ENCODE measurements at places on chromosomes 3 and 15.

DNA sequence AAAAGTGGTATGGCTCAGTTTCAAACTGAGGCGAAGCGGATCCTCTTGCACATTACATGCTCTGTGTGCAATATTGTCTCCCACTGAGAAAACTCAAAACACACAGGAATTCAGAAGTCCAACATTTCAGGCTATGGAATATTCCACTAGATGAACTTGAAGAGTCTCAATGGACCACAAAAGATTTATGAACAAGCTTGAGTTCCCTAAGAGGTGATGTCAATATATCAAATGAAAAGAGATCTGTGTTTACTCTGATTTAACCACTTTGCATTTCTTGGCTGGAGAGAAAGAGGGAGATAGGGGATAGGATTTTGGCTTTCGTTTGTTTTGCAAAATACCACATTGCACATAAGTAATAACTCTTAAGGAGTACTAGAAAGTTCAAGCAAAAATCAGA, 20.3 kb downstream of the PDZRN3 start:
- no peak for DNase-seq

DNA sequence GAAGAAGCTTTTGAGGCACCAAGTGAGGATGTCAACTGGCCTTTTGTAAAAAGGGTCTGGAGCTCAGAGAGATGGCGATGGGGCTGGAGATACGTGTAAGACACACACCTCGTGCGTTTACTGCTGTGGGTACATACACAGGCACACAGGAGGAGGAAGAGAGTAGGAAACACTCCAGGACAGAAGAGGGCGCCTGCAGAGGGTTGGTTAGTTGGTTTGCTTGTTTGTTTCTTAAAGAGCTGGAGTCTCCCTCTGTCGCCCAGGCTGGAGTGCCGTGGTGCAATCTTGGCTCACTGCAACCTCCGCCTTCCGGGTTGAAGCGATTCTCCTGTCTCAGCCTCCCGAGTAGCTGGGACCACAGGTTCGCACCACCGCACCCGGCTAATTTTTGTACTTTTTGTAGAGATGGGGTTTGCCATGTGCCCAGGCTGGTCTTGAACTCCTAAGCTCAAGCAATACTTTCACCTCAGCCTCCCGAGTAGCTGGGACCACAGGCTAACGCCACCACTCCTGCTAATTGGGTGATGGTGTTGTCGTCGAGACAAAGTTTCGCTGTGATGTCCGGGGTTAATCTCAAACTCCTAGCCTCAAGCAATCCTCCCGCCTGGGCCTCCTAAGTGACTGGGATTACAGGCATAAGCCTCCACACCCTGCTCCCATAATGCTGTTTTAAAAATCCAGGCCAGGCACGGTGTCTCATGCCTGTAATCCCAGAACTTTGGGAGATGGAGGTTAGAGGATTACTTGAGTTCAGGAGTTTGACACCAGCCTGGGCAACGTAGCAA, 1.3 kb upstream of the PRR20G start:
- no peak for DNase-seq

DNA sequence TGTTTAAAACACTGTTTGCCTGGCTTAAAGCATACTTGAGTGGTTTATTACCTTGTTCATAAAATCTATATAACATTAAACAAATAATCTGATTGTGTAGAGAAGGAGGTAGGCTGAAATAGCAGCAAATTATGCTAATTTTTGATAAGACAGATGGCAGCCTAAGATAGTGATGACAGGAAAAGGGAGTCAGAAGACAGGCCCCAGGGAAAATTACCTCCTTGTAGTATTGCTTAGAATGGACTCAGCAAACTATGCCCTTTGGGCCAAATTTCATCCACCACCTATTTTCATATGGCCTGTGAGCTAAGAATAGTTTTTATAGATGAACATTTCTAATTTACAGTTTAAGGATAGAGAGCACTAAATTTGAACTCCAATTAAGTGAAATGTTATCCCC, 37.8 kb downstream of the CHD2 start:
- DNase-seq = no peak

DNA sequence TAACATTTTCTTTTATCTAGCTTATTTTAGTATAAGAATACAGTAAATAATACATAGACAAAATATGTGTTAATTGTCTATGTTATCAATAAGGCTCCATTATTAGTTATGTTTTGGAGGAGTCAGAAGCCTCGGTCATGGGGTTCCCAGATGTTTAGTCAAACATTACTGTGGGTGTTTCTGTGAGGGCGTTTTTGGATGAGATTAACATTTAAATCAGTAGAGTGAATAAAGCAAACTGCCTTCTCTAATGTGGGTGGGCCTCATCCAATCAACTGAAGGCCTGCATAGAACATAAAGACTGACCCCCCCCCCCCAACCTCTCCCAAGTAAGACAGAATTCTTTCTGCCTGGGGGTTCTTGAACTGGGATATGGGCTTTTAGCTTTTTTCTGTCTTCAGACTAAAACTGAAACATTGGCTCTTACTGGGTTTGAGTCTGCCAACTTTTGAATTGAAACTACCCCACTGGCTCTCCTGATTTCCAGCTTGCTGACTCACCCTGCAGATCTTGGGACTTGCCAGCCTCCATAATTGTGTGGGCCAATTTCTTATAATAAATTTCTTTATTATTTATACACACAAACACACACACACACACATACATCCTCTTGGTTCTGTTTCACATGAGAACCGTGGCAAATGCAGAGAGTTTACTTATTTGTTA, 192.0 kb downstream of the TPRG1 start:
- DNase-seq = no peak

DNA sequence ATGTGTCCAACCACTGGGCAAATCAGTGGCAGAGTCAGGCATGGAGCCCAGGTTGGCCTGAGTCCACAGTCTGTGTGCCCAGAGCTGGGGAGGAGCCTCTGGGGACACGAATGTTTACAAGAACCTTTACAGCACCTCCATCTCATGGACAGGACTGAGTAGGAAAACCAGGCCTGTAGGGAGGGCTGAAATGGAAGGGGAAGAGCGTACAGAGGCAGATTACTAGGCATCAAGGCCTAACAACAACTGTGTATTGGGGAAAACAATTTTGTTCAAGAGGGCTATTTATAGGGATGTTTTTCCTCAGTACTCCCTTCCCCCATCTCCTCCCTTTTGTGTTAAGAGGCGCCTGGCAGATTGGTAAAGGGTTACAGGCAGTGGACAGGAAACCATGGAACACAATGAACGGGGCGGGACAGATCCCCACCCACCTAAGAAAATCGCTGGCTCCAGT, 15.1 kb upstream of the ARHGAP31 start:
- no peak for DNase-seq

Data from activated T-cell treated with anti-CD3 and anti-CD28 coated beads for 4 hours (primary cell).